GM12878 (cell line): ENCODE measurements at places on chromosomes 2 and 18. TPM values are rescaled to one million over a fixed set of nuclear protein-coding genes. Genes with fewer than 3 reads are reported as not detected.
A peak's percentile ranks its signal among the peaks of the same experiment; 100 is the strongest.

DNA sequence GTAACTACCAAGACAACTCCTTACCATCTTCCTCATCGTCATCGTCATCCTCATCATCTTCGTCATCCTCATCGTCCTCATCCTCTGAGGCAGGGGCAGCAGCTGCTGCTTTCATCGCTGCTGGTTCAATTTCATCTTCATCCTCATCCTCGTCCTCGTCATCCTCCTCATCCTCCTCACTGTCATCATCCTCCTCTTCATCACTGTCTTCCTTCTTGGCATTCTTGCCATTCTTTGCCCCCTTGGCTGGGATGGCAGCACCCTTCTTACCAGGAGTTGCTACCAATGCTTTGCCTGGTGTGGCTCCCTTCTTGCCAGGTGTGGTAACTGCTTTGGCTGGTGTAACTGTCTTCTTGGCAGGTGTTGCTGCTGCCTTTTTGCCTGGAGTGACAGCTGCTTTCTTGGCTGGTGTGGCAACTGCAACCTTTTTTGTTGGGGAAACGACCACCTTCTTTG, 2.7 kb downstream of the NCL start:
- no peak for DNase-seq

GRCh38 chr2:234752966-234753365, 198.9 kb upstream of the SH3BP4 start:
- no peak for DNase-seq

DNA sequence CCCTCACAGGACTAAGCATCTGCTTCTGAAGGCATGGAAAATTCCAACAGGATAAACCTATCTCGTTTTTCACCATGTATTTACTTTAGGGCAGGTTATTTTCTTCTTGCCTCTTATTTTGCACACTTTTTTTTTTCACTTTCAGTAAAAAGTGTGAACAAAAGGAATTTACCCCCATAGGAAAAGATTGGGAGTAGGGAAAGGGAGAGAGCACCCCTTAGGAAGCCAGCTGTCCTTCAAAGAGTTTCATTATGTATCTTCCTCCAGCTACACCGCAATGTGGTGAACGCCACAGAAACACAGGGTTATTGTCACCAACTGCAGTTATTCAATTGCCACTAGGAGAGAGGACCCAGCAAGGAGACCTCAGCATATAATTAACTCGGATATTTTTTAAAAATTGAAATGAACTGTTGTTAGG, 286.2 kb upstream of the VRK2 start:
- DNase-seq, result peak; percentile 51

DNA sequence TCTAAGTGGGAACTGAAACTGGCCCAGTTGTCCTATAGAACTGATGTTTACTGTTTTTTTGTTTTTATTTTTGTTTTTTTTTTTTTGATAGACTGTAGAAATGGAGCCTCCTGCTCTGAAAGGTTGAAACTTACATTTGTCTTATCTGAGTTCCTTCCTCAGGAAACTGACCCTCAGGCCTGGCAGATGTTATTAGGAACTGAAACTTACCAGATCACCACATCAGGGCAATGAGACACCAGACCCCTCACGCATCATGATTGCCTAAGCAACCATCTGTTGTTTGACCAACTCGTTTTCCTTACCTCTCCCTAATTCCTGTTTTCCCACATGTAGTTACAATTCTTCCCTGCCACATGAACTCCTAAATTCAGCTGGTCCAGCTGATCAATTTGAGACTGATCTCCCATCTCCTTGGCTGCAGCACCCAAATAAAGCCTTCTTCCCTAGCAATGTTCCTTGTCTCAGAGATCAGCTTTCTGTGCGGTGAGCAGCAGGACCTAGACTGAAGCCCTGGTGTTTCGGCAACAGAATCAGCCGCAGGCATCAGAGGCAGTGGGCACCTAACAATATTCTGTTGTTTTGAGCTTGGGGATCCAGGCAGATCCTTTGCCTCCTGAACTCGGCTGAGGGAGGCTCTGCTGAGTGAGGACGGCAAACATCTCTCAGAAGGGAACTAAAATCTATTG, 96.8 kb downstream of the MSH2 start:
- no peak for DNase-seq

- DNase-seq, result no peak
Measured at GRCh38 chr2:137165968-137166367, 400.6 kb downstream of the THSD7B start.

DNA sequence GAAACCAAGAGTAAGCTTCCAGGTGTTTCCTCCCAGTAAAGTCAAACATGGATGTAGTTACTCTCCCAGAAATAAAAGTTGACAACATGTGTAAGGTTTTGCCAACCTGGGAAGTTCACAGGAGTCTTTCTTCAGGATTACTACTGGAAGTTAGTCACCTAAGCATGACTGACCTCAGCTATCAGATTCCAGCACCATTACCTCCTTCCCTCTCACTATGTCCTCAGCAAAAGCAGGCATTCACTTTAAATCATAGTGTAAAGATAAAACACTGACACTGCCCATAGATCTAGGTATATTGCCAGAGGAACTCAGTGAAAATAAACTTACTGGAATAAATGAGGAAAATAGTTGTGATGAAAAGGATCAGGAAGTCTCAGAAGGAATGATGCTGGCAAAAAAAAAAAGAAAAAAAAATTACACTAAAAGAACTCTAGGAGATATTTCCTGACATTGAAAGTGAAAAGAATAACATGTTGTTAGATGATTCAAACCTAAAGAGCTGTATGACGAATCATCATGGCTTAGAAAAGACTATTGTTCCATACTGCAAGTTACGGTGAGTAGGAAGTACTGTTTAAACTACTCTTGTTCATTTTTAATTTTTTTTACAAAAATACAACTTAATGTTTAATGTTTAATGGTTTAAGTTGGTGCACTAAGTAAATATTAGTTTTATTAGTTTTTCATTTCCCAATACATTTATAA, 484.5 kb upstream of the ZNF804A start:
- no peak for DNase-seq

The GAREM2 gene
- polyA plus RNA-seq, result 0.20 and 0.50 TPM in 2 replicates

The CELF4 gene
- polyA plus RNA-seq, result 0.28 and 0.32 TPM in 2 replicates

The ASPRV1 gene
- 0.39 and 0.60 TPM in 2 replicates for polyA plus RNA-seq

The SERPINB4 gene
- polyA plus RNA-seq, result not detected in 2 replicates

The TEKT4 gene
- polyA plus RNA-seq, result 0.48 and 0.63 TPM in 2 replicates

The GPAT2 gene
- 0.04 and 0.08 TPM in 2 replicates for polyA plus RNA-seq

The MYO7B gene
- 0.81 and 0.92 TPM in 2 replicates for polyA plus RNA-seq

The RAMP1 gene
- not detected in 2 replicates for polyA plus RNA-seq
